ENCODE measurements at places on chromosomes 2 and 18.
A peak's percentile ranks its signal among the peaks of the same experiment; 100 is the strongest.

DNA sequence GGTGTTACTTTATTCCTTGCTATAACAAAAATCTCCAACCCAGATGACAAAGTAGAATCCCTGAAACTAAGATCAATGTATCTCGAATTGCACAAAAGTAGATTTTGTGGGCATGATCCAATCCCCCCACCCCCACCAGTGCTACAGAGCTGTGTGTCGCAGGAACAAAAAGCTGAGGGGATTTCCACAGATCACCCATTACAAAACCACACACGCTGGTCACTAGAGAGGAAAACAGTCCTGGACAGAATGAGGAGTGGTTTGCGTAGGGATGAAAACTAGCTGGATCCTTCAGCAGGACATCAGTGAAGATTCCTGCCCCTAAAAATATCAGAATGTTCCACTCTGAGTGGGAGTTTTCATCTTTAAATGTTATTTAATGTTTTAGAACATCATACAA is 165.3 kb upstream of the STK17B start:
- no peak for DNase-seq

DNA sequence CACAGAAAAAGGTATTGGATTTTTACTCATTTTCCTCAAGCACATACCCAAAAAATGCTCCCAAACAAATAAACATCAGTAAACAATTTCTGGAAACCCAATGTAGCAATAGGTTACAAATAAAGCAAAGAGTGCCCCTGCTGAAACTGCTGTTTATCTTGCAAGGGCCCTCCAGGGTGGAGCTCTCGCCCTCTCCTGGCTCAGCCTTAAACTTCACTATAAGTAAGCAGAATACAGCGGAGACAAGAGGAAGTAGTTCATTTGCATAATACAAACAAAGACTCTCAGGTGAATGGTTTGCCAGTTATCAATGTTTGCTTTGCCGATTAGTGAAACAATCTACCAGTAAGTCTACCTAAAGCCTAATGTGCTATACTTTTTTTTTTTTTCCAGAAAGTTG is 437.6 kb downstream of the DLGAP1 start:
- no peak for DNase-seq

GRCh38 chr18:31278609-31279071 is 39.3 kb upstream of the DSG1 start:
- DNase-seq = no peak

- no peak for DNase-seq
Observed at GRCh38 chr2:143720095-143720664, 591.0 kb downstream of the ARHGAP15 start.

- DNase-seq = no peak
Observed at GRCh38 chr2:72148837-72149555, 1.3 kb upstream of the CYP26B1 start.

GRCh38 chr2:241559323-241560161 is 997 bp downstream of the BOK start:
- DNase-seq = no peak

DNA sequence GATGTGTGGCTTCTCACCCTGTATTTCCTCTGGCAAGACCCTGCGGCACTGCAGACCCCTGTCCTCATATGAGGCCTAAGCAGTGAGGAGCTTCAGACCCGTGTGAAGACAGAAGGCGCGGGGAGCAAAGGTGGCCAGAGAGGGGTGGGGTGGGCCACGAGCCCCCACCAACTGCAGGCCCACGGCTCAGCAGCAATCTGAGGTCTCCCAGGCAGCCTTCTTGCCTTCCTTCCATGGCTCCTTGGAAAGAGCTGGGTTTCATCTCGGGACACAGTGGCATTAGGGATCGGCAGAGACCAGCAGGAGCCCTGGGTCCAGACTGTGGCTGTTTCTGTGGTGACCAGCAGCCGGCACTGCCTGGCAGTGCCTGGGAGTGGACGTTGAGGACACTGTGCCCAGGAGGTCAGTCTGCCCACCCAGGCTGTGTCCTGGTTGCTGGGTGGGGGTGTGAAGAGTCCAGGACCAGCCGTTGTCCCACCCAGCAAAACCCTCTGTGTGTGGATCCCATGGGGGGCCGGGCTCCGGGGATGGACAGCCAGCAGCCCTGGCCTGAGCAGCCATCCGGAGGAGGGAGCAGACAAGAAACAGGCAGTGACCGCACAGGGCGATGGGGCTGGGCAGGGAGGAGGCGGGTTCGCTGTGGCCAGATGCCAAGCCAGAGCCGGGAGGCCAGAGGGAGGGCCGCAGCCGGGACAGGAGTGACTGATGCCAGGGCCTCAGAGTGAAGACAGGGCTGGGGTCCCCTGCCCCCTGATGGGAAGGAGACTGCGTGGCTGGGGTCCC is 73.8 kb downstream of the RRM2 start:
- no peak for DNase-seq

GRCh38 chr18:13218997-13219396 is 437 bp downstream of the LDLRAD4 start:
- DNase-seq = no peak

GRCh38 chr2:203824057-203824456 is 43.5 kb upstream of the CTLA4 start:
- DNase-seq = no peak

GRCh38 chr2:234952270-234953115 is 676 bp downstream of the SH3BP4 start:
- no peak for DNase-seq

- DNase-seq = no peak
Observed at GRCh38 chr2:217142649-217143266, 282.9 kb upstream of the TNP1 start.

DNA sequence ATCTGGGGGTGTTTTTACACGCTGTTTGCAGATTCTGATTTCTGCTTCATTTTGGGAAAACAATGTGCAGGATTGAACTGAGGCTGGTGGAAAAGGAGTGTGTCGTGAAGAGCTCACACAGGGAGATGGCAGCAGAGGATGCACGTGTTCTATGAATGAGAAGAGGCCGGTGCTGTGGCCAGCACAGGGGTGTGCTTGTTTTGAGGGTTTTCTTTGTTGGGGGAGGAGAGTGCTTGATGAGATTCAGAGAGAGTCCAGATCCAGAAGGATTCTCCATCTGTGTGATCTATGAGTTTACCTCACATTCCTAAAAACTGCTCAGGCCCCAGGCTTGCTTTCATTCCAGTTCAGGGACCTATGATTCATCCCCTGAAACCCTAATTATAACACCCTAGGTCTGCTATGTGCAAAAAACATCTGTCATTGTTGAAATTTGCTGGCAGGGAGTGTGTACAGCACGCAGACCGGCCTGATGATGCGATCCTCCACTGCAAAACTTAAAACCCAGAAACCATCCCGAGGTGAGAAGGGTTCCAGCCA is 12.1 kb downstream of the TGFA start:
- no peak for DNase-seq

- DNase-seq = no peak
Observed at GRCh38 chr2:111537078-111537655, 346.8 kb downstream of the ANAPC1 start.

DNA sequence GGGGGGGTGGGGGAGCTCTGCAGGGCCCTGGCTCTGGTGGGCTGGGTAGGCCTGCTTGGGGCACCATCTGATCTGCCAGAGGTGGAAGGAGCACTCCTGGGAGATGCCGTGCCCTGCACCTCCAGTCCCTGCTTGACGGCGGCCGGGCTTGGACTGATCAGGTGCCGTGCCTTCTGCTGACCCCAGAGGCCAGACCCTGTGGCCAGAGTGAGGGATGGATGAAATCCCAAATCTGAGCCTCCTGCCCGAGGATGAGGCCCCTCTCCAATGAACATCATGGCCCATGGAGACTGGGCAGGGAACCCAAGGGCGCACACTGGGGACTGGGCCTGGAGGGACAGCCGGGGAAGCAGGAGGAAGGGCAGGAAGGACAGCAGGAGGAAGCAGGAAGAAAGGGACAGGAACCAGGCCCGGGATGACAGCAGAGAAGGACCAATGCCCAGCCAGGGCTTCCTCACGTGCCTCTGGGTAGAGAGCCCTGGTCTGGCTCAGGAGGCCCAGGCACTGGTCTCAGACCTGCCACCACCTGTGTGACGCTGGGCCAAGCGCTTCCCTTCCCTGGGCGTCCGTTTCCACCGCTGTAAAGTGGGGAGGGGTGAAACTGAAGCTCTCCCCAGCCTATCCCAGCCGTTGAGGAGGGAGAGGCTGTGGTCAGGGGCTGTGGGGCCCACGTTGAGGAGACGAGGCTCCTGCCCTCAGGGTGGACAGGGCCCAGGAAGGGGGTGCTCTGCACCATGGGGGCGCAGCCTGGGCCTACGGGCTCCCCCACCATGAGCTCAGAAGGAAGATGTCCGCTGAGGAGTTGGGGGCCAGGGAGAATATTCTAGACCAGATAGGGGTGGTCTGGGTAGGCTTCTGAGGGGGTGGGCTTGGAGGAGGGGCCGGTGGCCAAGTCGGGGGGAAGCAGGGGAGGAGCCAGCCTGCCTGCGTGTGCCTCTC is 1.0 kb upstream of the GPR35 start:
- DNase-seq = no peak

DNA sequence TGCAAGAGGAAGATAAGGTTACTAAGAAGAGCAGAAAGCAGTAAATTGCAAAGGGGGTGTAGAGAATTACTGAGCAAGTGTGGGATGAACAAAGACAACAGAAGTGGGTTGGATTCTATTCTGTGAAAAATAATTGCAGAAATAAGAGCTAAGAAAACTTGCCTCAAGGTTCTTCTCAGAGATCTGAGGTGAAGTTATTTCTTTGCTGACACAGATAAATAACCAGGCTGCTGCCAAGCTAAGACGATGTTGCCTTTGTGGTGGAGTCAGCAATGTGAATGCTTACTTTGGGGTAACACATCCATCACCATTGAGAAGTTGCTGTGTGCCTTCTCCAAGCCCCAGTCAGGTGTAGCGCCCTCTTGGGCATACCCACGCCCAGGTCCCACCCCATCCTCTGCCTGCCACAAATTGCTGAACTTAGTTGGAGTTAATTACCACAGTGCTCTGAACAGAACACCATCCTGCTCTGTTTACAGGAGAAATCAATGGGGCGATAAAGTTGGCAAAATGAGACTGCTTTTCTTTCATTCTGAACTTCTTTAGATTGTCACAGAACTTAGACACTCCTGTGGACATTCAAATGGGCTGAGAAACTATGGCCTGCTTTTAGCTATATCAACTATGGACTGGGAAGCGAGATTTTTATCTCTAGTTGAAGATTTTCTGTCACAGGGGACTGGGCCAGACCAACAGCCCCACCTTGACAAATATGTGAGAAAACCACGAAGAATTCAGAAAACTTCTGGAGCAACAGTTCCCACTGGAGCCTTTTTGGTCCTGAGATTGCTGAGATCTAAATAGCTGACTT is 283.6 kb downstream of the TMX3 start:
- DNase-seq = no peak

GRCh38 chr2:235011607-235011928 is 59.8 kb downstream of the SH3BP4 start:
- DNase-seq = no peak

- no peak for DNase-seq
Observed at GRCh38 chr2:19362755-19363473, 4.5 kb upstream of the OSR1 start.

- no peak for DNase-seq
Observed at GRCh38 chr2:235077046-235077445, 125.2 kb downstream of the SH3BP4 start.

DNA sequence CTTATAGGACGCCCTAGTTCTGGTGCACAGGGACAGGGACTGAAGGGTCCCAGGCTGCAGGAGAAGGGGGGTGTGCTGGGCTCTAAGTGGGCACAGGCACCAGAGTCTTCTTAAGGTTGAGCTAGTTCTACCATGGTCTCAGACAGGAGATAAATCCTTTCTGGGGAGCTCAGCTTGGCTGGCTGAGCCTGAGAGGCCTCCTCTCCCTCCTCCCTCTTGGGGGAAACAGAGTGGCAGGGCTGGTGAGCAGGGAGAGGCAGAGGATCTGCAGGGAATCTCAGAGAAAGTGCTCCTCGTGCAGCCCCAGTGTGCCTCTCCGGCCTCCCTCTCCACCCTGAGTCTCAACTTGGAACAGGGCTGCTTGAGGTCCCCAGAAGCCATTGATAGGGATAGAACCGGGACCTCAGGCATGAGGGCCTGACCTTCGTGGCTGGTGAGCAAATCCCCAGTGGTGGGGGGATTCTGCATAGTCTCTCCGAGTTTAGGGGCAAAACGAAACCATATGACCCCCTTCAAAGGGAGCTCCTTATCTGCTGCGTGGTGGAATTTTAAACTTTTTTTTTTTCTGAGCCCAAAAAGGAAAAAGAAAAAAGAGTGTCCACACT is 2.0 kb downstream of the GDF7 start:
- no peak for DNase-seq

DNA sequence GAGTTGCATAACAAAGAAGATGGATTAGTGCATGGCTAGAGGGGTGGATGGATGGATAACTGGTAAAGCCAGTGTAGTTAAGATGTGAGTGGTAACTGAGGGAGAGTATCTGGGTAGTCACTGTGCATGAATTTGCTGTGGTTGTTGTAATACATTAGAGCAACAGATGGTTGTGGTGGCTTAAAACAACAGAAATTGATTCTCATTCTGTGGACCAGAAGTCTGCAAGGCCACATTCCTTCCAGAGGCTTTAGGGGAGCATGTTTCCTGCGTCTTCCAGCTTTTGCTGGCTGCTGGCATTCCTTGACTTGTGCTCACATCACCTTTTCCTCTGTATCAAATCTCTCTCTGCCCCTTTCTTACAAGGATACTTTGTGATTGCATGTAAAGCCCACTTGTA is 155.4 kb downstream of the ASB1 start:
- DNase-seq = no peak

DNA sequence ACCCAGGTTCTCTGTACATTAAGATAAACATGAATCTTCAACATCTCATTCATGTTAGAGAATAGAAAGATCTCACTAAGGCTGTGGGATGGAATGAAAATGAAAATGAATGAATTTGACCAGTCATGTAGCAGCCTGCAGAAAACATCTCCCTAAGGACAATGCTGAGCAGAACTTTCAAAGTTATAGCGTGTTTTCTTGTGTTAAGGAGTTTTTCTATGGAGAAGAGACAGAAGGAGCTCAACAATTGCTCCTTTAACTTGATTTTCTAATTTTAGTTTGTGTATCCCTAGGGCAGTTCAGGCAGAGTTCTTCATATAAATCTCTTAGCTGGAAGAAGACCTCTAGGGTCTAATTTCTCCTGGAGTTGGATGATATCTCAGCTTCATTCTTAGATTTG is 45.2 kb upstream of the PDCL3 start:
- DNase-seq = no peak

GRCh38 chr2:174826051-174826450 is 61.8 kb upstream of the CHRNA1 start:
- no peak for DNase-seq

GRCh38 chr18:21179590-21180220 is 62.3 kb upstream of the GREB1L start:
- DNase-seq = peak; percentile 29

GRCh38 chr2:96856776-96857666 is 795 bp downstream of the ANKRD39 start:
- no peak for DNase-seq
